ENCODE measurements at places on chromosomes 4 and X.
A peak's percentile ranks its signal among the peaks of the same experiment; 100 is the strongest.

GRCh38 chr4:78618436-78618835, 66.9 kb downstream of the ANXA3 start:
- no peak for DNase-seq

GRCh38 chrX:141314441-141314840, 72.1 kb upstream of the SPANXC start:
- peak; percentile 37 for DNase-seq

GRCh38 chrX:87924619-87925018, 407.0 kb downstream of the KLHL4 start:
- no peak for DNase-seq

- no peak for DNase-seq
Observed at GRCh38 chrX:72470117-72470516, 102.5 kb downstream of the HDAC8 start.

- DNase-seq, result peak; percentile 67
Observed at GRCh38 chr4:5708449-5709206, at the start of gene EVC2. Gene EVC2, minus strand, starts transcription at chr4:5708559. Its CDS starts 46 bp downstream, at chr4:5708513.

Data from fibroblast of lung (primary cell).